ENCODE measurements at places on chromosomes 2 and 18.

DNA sequence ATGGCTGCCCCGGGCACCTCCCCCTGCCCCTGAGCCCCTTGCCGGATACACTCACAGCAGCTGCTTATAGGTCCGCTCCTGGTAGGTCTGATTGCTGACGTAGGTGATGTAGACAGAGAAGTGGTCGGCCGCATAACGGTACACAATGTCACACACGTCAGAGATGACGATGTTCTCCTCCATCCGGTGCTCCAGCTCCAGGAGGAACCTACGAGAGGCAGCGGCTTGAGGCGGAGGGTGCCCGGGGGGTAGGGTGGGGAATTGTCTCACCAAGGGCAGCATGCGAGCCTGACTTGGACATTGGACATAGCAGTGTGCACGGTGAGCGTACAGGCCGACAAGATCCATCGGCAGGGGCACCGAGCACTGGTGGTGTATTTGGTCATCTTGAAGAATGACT is 22.8 kb downstream of the SNORC start:
- DNase-seq: no peak

- DNase-seq: no peak
These were observed 267.7 kb downstream of the ALPK2 start for GRCh38 chr18:58361212-58361611.

GRCh38 chr2:7703048-7703447 is 785.8 kb downstream of the RNF144A start:
- DNase-seq: no peak

GRCh38 chr18:2547477-2548087 is 23.7 kb downstream of the METTL4 start:
- no peak for DNase-seq

DNA sequence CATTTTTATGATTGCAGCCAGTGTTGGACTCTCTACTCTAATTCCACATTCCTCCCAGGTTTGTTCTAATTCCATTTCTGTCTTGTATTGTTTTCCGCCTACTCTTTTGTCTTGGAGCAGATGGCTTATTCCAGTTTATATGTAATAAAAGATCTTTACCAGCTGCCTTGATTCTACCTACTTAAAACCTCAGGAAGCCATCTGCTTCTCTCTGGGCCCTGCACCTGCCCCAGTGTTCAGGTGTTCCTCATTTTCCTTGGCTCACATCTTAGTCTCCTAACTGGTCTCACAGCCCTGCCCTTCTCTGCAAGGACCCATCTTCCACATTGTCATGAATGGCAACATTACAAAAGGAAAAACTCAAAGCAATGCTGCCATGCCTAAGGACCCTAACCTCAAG is 21.0 kb upstream of the IL37 start:
- no peak for DNase-seq

- DNase-seq: no peak
These were observed 833.0 kb downstream of the SLC4A3 start for GRCh38 chr2:220460257-220460985.

DNA sequence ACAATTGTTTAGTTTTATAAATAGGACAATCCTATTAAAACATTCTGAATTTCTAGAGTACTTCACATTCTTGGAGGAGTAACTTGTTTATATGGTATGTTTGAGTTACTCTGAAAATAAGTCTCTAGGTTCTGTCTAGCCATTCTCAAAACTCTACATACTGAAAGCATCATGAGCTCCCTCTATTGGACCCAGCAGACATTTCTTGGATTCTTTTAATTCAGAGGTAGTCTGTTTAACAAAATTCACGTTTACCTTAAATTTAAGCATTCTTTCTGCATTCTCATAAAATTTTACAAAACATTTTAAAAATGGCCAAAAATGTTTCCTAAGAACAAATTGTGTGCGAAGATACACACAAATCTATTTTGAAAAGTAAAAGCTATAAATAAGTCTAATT is 15.3 kb downstream of the SP9 start:
- no peak for DNase-seq

DNA sequence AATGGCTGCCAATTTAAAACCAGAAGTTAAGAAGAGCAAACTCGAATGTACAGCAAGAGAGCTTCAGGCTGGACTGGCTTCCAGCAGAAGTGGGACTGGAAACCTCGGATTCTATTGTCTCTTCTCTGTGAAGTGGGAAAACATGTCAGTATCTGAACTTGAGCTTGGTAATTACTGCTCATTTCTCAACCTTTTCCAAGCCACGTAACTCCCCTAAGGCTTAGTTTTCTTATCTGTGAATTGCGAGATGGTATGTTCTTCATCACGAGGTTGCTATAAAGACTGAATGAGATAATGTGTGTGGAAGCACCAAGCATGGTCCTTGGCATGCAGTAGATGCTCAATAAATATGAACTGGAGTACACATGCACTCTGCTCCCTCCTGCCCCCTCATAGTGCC is 259.4 kb upstream of the SPRED2 start:
- no peak for DNase-seq

DNA sequence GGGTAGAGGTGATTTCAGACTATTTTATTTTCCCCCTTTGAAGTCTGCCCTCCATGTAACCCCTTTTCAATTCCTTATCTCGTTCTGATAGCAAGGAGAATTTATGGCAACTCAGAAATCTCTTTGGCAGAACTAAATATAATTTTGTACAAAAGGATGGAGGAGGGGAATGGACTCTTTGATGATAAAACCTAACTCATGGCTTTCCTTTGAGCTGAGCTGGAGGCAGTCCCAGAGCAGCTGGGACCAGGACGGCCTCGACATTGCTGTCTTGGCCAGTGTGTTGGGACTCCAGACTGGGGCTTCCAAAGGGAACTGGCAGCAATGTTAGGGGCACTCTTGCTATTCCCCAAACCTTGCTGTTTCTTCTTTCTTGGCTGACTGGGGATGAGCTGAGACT is 47.7 kb downstream of the PAX8 start:
- no peak for DNase-seq

DNA sequence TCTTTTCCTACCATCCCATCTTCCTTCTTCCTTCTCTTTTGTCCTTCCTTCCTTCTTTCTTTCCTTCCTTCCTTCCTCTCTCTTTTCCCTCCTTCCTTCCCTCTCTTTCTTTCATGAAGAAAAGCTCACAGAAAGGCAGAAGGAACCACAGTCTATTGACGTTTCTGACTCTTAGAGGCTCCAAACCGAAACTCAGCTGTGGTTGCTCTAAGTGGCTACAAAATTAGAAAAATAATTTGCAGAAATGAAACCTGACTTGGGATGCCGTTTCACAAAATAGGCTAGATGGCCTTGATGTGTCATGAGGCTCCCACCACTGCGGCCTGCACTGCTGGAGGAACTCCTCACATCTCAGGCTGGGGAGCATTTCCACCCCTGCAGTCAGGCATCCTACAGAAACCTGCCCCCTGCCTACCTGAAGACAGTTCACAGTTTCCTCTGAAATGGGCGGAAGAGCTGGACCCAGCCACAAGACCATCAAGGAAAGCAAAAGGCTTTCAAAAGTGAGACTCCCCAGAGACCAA is 165.6 kb downstream of the SMAD7 start:
- DNase-seq: no peak

DNA sequence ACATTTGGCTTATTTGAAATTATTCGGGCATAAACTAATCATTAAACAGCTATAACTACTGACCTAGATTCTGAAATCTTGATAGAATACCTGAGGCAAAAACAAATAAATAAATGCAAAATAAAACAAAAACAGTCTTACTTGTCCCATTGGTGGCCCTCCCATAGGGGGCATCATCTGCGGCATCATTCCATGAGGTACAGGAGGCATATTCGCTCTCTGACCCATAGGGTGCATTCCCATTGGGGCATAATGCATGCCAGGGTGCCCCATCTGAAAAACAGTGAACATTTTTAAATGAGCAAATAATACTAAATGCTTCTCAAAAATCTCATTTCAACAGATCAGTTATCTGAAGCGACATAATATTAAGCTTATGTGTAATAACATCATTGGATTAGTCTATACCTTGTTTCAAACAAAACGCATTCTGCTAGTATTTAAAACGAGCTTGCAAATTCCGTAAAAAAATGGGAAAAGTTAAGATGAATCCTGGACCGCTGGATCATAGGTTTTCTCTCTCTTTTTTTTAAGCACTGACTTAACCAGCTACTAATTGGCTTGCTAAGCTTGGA is 1.3 kb downstream of the PRPF40A start:
- no peak for DNase-seq

DNA sequence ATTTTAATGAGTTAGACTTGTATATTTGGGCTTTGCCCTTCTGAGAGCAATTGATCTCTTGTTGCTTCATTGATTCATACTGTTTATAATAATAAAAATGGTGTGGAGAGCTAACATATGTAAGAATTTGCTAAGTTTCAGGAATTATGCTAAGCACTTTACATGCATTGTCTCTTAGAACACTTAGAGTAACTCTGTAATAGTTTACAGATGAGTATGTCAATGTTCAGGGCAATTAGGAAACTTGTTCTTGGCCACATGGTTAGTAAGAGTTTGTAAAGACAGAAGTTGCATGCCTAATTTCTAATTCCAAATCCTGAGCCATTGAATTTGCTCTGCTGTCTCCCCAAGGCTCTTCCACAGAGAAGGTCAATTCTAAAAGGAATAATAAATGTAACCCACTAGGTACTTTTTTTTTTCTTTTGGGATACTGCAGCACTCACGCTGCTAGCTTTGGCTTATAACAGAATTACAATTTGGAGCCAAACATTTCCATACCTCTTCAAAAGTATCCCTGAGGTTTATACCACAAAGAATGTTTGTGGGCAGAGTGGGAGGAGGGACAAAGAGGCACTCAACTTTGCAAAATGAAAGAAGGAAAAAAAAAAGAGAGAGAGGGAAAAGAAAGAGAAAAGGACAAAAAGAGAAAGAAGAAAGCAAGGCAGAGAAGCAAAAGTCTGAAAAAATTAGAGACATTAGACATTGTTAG is 232.4 kb downstream of the CALCRL start:
- no peak for DNase-seq

- DNase-seq: no peak
These were observed 7.1 kb upstream of the SOS1 start for GRCh38 chr2:39127973-39128372.

DNA sequence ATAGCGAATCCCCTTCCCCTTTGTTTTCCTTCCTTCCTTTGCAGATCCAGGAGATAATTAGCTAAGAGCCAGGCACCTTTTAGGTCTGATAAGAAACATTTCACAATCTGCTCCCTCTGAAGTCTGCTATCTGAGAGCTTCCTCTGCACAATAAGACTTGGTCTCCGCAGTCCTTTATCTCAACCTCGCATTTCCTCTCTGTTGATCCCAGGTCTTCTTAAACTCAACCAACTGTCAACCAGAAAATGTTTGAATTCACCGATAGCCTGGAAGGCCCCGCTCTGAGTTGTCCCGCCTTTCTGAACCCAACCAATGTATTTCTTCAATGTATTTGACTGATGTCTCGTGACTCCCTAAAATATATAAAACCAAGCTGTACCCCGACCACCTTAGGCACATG is 78.4 kb upstream of the CTDP1 start:
- no peak for DNase-seq

DNA sequence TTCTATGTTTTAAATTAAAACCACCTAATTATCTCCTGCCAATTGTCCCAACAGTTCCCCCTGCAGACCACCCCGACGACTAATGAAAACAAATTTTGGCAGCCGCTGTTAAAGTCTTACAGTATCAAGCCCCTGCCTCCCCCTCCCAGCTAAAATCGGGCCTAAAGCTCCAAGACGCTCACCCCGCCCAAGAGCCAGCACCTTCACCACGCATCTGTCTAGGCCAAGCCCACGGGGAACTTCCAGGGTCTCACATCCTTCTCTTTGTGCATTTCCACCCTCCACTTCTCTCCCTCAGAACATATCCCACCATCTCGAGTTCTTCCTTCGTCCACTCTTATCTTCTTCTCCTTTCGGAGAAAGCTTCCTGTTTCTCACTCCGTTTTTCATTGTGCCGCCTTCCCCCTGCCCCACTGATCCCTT is 445 bp downstream of the PRPF40A start:
- DNase-seq: peak; percentile 20

DNA sequence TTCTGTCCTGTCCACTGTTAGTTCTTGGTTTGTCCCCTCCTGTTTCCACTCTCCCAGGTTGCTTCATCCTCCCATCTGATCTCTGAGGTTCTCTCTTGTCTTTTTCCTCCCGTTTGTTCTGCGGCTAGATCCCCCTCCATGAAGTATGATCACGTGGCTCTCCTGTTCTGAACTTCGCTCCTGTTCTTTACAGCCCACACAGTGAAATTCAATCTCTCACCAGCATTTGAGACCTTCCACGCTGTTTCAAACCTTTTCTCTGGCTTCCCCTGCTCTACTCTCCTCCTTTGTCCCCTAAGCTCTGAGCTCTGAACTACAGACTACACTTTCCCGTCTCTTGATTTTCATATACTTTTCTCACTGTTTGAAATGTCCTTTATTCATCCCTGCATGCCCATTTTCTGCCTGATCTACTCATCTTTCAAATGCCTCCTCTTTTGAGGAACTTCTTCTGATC is 83.5 kb downstream of the OSBPL6 start:
- DNase-seq: no peak

- DNase-seq: no peak
These were observed 83.1 kb upstream of the KLF7 start for GRCh38 chr2:207248702-207249377.

DNA sequence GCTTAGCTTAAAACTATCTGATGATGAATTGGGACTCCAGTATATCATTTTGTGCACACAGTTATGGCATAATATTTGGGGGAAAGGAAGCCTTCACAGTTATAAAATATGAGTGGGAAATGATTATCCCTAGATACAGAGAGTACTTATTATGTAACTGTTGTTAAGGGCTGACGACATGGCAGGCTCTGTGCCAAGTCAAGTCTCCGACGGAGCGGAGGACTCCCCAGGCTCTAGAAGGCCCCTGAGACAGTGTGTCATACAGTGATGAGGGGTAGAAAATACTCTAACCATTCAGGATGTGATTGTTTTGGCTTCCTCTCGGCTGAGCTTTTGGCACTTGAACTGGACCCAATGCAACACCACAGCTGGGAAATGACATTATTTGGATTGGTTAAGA is 211.8 kb downstream of the SLC8A1 start:
- DNase-seq: no peak

GRCh38 chr2:12739721-12740254 is 23.1 kb downstream of the TRIB2 start:
- no peak for DNase-seq

- no peak for DNase-seq
These were observed 50.5 kb downstream of the GAREM1 start for GRCh38 chr18:32420084-32420750.

Measured in stimulated activated CD8-positive, alpha-beta memory T cell treated with anti-CD3 and anti-CD28 coated beads, Interleukin-4, amount 100 ng/mL, for 4 hours (primary cell).